ENCODE measurements at places on chromosomes 5 and 9.

- peak; percentile 46 for DNase-seq
These were observed 55.6 kb upstream of the LMX1B start for GRCh38 chr9:126558051-126558665.

DNA sequence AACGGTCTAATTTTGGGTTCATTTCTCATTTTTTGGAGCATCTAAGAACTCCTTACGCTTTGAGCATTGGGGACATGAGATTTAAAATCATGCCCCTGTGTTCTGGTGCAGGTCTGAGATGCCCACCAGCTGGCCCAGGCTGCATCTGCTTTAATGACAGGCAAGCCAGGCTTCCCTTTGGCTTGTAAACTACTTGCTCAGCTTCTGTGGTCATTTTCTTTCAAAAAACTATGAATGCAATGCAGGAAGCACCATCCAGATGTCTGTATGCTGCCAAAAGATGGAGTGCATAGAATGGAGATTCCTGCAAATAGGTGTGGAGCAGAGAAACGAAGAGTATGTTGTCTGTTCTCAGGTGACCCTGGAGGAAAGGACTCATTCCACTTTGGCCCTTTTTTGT is 399.9 kb upstream of the ADAMTSL1 start:
- DNase-seq, result no peak

GRCh38 chr5:163508753-163509152 is 3.3 kb downstream of the MAT2B start:
- DNase-seq, result no peak

DNA sequence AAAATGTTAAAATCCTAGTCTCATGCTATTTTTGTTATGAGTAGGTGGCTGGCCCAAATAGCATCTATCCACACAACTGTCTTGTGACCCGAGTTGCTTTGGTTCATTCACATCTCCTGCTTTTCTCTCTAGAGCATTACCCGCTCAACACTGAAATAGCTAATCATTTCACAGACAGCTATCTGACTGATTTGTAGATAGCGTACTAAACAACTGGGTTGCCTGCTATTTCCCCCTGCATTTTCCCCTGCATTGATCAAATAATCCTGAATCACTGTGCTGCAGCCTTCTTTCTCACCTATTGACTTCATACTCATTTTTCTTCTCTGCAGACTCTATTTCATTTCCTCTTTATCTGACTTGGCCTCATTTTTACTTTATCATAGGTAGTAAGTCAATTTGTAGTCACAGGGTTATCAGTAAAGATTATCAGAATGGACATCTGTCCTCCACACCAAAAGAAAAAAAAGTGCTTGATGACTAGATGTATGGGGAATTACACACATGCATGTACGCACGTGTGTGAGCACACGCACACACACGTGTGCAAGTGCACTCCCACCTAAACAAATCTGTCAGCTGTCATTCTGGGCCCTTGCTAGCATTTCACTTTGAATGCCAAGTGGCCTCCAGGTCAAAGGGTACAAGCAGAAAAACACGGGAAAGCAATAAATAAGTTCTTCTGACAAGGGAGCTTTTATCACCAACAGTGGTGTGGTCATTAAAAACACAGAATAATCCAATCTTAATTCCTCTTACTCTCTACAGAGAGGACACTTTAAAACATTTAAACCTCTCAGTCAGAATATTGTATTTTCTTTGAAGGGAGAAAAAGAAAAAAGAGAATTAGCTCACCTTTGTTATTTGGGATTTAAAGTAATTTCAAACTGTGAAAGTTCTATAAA is 501.6 kb downstream of the EFNA5 start:
- no peak for DNase-seq

DNA sequence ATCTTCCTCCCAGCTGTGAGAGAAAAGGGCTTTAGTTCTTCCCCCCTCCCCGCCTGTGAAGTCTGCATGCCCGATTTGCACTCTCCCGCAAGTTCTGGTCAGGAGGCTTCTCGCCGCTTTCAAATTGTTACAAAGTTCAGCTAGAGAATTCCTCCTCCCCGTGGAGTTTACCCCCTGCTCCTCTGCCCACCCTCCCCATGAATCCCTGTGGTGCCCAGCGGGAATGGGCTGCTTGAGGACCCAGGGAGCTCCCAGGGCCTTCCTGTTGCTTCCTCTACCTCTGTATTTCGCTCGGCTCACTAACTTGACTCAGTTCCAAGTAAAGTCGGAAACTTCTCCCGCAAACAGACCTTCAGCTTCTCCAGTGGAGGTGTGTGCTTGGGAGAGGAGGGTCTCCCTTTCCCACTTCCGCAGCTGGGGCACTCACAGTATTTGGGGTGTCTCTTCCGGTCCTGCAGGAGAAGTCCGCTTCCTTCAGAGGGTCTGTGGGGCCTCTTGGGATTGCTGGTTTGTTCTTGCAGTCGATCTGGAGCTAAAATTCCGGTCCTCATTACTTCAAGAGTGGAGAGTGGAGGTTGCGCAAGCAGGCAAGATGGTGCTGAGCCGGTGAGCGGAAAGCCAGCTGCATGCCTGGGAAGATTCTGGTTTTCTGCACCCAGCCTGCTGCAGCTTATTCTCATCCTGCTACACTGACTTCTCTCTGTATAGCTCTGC is 97.8 kb downstream of the ADAMTS12 start:
- DNase-seq, result no peak

- DNase-seq, result peak; percentile 31
These were observed 625.3 kb upstream of the DMAC1 start for GRCh38 chr9:8424786-8425410.

GRCh38 chr9:115746496-115746895 is 407.1 kb upstream of the PAPPA start:
- no peak for DNase-seq

DNA sequence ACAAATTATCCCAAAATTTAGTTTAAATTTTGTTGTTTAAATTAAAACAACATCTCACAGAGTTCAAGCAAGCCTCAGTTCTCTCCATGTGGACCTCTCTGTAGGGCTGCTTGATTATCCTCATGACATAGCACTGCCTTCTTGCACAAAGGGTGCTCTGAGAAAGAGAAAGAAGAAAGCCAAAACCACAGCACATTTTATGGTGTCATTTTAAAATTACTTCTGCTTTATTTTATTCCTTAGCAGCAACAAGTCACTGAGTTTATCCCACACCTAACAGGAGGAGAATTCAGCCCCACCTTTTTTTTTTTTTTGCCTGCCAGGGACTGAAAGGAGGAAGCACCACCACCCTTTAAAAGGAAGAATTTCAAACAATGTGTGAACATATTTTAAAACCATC is 12.8 kb upstream of the KCNV2 start:
- no peak for DNase-seq

DNA sequence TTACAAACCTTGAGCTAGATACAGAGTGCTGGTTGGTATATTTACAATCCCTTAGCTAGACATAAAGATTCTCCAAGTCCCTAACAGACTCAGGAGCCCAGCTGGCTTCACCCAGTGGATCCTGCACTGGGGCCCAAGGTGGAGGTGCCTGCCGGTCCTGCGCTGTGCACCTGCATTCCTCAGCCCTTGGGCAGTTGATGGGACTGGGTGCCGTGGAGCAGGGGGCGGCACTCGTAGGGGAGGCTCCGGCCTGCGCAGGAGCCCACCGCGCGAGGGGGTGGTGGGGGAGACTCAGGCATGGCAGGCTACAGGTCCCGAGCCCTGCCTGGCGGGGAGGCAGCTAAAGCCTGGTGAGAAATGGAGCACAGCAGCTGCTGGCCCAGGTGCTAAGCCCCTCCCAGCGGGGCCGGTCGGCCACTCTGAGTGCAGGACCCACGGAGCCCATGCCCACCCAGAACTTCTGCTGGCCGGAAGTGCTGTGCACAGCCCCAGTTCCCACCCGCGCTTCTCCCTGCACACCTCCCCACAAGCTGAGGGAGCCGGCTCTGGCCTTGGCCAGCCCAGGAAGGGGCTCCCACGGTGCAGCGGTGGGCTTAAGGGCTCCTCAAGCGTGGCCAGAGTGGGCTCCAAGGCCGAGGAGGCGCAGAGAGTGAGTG is 1464.7 kb downstream of the EFNA5 start:
- no peak for DNase-seq

GRCh38 chr5:178290376-178290775 is 57.8 kb upstream of the PHYKPL start:
- no peak for DNase-seq
